ENCODE measurements at places on chromosomes 3 and 15.

DNA sequence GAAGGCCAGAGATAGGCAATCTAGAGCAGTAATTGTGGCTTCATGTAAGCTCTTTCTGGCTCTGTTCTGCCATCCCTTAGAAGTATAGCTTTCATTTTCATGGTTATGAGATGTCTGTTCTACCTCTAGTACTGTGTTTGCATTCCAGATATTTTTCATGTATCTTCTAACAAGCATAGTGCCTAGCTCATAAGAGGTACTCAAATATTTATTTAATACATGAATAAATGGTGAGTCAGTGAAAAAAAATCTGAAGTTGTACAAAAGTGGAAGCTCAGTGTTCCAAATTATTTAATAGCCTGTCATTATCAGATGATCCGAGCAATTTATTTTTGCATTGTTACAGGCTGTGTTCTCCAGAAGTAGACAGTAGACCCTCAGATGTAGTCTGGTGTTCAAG lies 64.3 kb downstream of the OXSM start:
- DNase-seq = no peak

- DNase-seq = no peak
These were observed 168.4 kb upstream of the WNT5A start for GRCh38 chr3:55655544-55655943.

DNA sequence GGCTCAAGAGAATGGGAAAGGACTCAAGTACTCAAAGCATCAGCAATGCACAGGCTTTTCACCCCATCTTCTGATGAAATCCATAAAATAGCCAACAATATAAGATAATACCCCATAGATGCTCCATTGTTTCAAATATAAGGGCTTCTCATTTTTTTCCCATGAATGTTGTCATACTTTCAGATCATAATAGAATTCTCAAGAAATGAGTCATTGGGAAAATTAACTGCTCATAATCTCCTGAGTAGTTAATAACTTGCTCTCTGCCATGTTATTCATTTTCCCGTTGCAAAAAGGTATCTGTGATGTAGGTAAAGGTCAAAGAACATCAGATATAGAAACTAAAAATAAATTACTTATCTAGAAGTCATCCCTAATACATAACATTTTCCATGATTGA lies 121.9 kb downstream of the NSUN3 start:
- DNase-seq = no peak

GRCh38 chr3:14317057-14317553 lies 85.3 kb upstream of the SLC6A6 start:
- DNase-seq = no peak
